Stimulated activated CD4-positive, alpha-beta T cell treated with anti-CD3 and anti-CD28 coated beads, Interleukin-1b, Interleukin-23, amount 100 ng/mL, for 24 hours (primary cell): ENCODE measurements at places on chromosomes 6 and 20.

DNA sequence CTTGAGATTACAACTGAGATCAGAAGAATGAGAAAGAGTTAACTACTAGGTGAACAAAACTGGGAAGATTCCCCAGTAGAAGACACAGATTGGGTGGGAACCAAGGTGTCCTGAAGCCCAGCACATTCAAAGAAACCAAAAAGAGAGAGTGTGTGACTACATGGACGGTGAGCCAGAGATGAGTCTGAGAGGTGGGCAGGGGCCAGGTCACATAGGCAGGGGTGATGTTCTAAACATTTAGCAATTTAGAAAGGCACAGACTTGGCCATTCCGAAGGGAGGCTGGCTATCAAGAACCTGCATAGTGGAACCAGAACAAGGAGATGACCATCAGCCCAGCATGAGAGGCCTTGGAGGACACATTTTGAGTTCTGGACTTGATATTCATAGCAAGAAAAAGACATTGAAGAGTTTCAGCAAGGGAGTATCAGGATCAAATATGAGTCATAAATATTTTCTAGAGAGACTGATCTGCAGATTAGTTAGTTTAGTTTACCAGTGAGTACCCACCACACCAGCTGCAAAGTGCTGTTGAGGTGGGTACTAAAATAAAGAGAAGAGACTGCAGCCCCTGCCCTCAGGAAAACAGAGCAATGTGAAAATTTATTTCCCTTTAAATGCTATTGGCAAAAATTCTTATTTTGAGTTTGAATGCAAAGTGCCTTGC lies 340.5 kb upstream of the PRDM1 start:
- DNase-seq: no peak

- no peak for DNase-seq
These were observed 617.0 kb upstream of the ARID1B start for GRCh38 chr6:156160007-156160794.

- no peak for DNase-seq
These were observed 188.0 kb downstream of the ARHGAP18 start for GRCh38 chr6:129521946-129522345.

DNA sequence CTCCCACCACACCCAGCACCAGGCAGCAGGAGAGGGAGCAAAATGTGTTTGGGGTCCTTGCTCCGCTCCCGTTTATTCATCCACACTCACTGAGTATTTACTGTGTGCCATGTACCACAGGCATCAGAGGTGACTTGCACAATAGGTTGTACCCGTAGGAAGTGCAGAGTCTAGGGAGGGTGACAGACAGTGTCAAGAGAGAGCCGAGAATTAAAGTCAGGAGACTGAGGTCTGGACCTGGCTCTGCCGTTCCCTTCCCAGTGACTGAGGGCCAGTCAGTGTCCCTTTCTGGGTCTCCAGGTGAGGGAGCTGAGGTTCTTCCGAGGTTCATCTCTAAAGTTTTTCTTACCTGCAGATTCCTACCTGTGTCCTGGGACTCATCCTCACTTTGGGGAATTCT lies 22.3 kb downstream of the TTBK1 start:
- DNase-seq: no peak

DNA sequence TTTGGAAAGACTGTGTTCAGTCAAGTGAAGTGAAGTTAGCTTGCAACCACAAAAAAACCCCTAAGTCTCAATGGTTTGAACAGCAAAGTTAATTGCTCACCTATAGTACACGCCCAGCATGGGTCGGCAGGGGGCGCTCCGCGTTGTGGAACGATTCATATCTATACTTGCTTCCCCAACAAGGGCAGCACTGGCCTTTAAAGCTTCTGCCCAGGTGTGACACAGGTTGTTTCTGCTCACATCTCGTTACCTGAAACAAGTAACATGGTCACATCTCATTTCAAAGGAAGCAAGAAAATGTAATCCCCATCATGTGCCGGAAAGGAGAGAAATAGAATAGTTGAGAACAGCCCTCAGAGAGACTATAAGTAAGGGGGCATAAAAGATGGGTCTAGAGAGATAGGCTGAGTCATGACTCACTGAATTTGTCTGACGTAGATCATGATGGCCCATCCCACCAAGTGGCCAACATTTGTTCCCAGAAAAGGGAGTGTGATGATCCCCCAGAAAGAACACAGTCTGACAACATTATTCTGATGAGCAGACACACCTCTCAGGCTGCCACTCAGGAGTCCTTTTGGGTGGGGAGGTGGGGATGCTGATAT lies 29.0 kb downstream of the HNF4A start:
- peak; percentile 81 for DNase-seq

GRCh38 chr6:158457616-158458278 lies 102.1 kb upstream of the TMEM181 start:
- DNase-seq: no peak

- DNase-seq: no peak
These were observed 1426.9 kb upstream of the EYS start for GRCh38 chr6:67133973-67134372.

GRCh38 chr20:54227241-54227640 lies 19.4 kb downstream of the PFDN4 start:
- DNase-seq: no peak

DNA sequence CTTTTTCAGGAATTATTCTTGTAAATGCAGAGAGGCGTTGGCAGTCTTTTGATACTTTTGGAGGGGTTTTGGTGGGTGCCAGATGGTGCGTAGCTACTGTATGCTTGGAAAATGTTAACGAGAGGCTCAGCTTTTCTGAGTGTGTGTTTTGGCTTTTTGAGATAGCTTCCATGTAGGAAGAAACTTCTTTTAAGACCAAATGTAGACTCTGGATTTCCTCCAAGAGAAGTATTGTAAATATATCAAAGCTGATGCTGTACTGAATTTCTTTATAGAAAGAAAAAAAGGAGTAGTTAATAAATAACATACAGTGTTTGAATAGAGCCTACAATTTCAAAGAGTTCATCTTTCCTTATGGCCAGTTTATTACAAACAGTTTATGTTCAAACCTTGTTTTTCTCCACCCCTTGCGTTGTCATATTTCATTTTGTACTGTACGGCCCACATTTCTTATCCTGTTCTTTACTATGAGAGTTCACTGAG lies 16.7 kb downstream of the TIAM2 start:
- no peak for DNase-seq

DNA sequence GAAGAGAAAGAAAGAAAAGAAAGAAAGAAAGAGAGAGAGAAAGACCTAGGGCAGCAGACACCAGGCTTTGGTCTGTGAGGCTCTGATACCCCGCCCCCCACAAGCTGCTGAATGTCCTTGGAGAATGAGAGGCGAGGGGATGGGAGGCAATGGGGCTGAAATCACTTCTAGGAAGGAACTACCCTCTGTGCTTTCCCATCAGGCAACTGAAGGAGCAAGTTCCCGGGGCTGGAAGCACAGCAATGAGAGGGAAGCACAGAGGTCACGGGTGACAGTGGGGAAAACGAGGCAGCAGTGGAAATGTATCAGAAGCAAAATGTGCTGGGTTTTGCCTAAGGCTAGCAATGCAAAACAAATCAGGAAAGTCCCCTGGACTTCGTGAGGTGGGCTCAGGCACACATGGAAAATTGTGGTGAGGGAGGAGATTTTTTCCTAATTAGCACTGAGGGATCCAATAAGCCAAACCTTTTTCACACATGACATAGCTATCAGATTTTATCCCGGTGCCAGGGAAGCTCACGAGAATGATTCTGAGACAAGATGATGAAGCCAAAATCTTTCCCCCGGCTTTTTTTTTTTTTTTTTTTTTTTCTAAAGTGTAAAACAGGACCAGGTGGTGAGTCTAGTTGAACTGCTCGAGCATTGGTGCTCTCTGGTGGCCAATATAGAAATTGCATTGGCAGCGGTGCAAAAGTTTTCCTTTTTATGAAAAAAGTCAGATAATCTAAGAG lies 16.8 kb upstream of the ARFGEF2 start:
- DNase-seq: peak; percentile 55

DNA sequence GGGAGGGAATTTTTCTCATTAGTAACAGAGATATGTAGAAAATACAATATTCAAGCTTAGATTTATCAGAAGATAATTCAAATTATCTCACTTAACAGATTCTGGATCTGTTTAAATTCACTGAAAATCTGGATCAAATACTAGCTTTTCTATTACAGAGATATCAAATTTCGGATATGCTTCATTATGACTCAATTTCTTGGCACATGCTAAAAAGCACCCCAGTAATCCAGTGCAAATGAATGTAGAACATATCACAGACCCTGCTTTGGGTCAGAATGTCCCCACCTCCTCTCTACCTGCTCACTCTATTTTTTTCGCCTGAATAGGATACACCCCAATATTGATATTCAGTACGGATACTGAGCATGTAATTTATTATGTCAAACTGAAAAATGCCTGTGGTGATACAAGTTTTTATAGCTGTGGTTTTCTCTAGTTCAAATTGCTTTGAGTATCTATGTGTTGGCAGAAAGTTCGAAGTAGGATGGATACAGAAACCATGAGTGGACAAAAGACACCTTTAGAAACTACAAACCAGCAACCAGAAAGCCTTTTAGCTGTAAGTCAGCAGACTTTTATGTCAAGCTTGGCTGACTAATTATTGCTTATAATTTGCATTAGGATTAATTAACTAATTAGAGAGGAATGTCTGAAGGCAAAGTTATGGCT lies 290.0 kb downstream of the TFAP2B start:
- DNase-seq: no peak

- no peak for DNase-seq
These were observed 15.4 kb downstream of the CST7 start for GRCh38 chr20:24964506-24964840.

DNA sequence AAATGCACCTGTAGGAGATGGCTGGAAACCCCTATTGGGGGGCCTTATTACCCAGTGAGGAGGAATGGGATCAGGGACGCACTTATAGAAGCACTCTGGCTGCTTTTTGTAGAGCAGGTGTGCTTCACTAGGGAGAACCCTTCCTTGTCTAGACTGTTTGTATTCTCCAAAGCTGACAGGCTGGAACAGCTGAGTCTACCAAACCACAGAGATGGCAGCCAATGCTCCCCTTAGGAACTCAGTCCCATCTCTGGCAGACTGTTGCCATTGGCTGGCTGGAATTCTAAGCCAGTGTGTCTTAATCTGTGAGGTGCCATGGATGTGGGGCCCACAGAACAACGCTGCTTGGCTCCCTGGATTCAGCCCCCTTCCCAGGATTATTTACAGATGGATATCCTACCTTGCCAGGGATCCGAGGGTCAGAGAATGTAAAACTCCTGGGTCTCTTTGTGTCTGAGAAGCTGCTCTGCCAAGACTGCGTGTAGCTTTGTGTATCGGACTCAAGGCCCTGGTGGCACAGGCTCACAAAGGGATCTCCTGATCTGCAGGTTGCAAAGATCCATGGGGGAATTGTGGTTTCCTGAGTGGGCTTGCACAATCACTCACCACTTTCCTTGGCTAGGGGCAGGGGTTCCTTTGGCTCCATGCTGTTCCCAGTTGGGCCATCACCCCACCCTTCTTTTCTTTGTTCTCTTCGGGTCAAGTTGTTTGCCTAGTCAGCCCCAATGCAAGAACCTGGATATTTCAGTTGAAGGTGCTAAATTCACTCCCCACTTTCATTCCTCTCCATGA lies 26.1 kb downstream of the C6orf52 start:
- no peak for DNase-seq

DNA sequence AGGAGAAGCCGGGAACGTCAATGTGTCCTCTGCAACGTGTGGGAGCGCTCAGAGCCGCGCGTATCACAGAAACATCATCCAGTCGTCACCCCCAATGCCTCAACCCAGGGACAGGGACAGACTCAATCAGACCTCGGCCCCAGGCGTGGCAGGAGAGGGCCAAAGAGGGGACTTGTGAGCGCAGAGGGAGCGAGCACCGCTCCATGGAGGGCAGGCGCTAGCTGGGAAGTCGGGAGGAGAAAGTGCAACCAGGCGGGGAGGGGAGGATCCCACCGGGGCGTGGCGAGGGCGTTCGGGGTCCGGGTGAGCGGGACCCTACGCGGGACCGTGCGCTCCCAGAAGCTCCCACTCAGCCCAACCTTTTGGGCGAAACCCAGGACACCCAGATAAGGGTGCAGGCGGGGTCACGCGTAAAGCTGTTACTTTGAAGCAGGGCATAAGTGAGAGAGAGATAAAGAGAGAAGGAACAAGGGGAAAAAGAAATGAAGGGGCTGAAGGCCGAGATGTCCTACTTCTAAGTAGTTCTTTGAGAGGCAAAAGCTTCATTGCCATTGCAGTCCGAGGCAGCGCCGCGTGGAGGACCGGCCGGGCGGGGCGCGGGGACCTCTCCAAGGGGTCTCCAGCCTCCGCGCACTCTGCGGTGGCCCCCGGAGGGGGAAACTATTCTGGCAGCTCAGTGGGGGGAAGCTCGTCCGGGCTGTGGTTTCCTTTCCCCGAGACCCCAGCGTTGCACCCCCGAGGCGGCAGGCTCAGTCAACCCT lies 862 bp upstream of the SOBP start:
- no peak for DNase-seq

DNA sequence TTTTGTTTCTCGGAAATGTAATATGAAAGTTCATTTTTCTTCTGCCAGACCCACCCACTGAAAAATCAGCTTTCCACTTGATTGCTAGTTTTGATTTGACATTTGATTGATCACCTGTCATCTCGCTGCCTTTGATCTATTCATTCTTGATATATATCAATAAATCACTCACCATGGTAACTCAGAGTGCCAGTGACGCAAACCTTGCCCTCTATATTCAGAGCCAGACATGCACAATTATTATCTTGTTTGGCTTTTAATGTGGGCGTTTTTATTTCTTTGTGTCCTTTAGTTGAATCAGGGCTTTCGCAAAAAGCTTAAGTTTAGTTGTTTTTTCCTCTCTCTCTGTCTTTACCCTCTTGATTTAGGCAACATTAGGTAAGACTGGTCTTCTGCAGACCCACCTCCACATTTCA lies 2.0 kb downstream of the TSHZ2 start:
- peak; percentile 16 for DNase-seq

DNA sequence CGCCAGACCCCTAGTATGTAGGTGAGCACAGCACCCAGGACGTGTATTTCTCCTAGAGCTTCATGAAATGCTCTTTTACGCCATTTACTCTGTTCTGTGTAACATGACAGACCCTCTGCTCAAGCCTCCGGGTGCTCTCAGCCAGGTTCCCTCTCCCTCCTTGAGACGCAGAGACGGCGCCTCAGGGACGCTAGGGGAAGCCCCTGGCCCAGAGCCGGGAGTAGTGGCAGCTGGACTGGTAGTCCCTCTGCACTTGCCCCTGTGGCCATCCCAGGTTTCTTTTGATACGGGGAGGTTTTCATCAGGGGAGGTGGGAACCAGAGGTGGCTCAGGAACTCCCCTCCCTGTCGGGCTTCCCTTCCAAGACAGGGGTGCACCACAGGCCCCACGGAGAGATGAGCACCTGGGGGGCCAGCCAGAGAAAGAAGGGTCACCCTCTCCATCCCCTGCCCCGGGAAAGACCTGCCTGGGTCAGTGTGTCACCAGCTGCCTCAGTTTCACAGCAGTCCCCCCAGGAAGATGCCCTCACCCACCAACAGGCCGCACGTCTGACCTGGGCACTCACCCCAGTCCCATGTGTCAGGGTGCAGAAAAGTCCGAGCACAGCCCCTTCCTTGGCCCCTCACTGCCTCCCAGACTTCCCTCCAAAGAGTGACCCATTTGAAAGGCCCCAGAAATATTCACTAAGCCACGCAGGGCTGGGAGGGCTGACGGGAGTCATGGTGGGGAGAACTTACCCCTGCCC lies 58.1 kb upstream of the AFDN start:
- no peak for DNase-seq
